ENCODE measurements at places on chromosomes 1 and 21.

DNA sequence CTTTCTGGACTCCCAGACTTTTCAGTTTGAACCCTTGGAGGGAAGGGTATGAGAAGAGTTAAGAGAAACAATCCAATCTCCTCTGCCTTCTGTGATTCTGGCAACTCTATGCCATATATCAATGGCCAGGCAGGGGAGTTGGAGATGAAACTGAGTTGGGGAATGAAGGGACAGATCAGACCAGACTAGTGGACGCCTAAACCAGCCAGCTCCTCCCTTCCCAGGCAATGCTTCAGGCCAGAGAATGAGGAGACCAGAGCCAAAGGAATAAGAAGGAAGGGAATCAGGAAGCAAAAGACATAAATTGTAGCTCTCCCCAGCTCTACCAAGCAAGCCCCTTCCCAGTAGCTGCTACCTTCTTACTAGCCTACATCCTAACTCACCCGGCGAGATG lies 22.7 kb downstream of the PLEKHA6 start:
- no peaks in the 10 kb centered on the region for H3K4me1 ChIP-seq
- no peak for DNase-seq
- no peak overlapping the region for H3K4me3 ChIP-seq
- H3K27me3 ChIP-seq, result peaks cover 5% of the 10 kb centered on the region
- no peak overlapping the region for H3K27ac ChIP-seq
- H3K36me3 ChIP-seq, result no peaks in the 10 kb centered on the region

GRCh38 chr1:86183810-86184209 lies 27.2 kb upstream of the COL24A1 start:
- H3K36me3 ChIP-seq, result no peaks in the 10 kb centered on the region
- H3K27me3 ChIP-seq, result no peaks in the 10 kb centered on the region
- no peak overlapping the region for H3K4me3 ChIP-seq
- H3K27ac ChIP-seq, result no peak overlapping the region
- H3K4me1 ChIP-seq, result no peaks in the 10 kb centered on the region

GRCh38 chr21:29737186-29737585 lies 202.6 kb downstream of the GRIK1 start:
- H3K27me3 ChIP-seq, result no peaks in the 10 kb centered on the region
- DNase-seq, result no peak
- H3K4me1 ChIP-seq, result no peaks in the 10 kb centered on the region
- no peaks in the 10 kb centered on the region for H3K36me3 ChIP-seq
- no peak overlapping the region for H3K27ac ChIP-seq
- H3K4me3 ChIP-seq, result no peak overlapping the region

- no peak overlapping the region for H3K4me3 ChIP-seq
- no peaks in the 10 kb centered on the region for H3K36me3 ChIP-seq
- no peaks in the 10 kb centered on the region for H3K4me1 ChIP-seq
- no peak overlapping the region for H3K27ac ChIP-seq
- DNase-seq, result no peak
- peaks cover 9% of the 10 kb centered on the region for H3K27me3 ChIP-seq
These were observed 370 bp downstream of the PERM1 start for GRCh38 chr1:981491-981954.

GRCh38 chr1:178501705-178502329 lies 5.1 kb upstream of the CLEC20A start:
- H3K36me3 ChIP-seq, result no peaks in the 10 kb centered on the region
- no peaks in the 10 kb centered on the region for H3K4me1 ChIP-seq
- H3K27me3 ChIP-seq, result no peaks in the 10 kb centered on the region
- H3K4me3 ChIP-seq, result no peak overlapping the region

- H3K4me1 ChIP-seq, result peaks cover 34% of the 10 kb centered on the region
- DNase-seq, result no peak
- no peaks in the 10 kb centered on the region for H3K36me3 ChIP-seq
- H3K27me3 ChIP-seq, result no peaks in the 10 kb centered on the region
- H3K27ac ChIP-seq, result no peak overlapping the region
- H3K4me3 ChIP-seq, result no peak overlapping the region
These were observed 23.1 kb downstream of the USP24 start for GRCh38 chr1:55192093-55192492.

DNA sequence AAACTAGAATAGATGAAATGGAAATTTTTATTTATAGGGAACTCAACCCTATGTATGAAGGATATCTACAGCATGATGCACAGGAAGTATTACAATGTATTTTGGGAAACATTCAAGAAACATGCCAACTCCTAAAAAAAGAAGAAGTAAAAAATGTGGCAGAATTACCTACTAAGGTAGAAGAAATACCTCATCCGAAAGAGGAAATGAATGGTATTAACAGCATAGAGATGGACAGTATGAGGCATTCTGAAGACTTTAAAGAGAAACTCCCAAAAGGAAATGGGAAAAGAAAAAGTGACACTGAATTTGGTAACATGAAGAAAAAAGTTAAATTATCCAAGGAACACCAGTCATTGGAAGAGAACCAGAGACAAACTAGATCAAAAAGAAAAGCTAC lies 7.9 kb downstream of the USP1 start:
- no peak overlapping the region for H3K4me3 ChIP-seq
- H3K27ac ChIP-seq, result no peak overlapping the region
- peaks cover 83% of the 10 kb centered on the region for H3K36me3 ChIP-seq
- H3K27me3 ChIP-seq, result no peaks in the 10 kb centered on the region

All from lower lobe of right lung (tissue), 2 donors.